ENCODE measurements at places on chromosomes 2 and 18.

GRCh38 chr2:239579524-239580198, 178.8 kb upstream of the HDAC4 start:
- DNase-seq: no peak

GRCh38 chr2:204180649-204181048, 244.1 kb downstream of the ICOS start:
- no peak for DNase-seq

GRCh38 chr2:85769983-85770362, 16.2 kb downstream of the ATOH8 start:
- DNase-seq: no peak

DNA sequence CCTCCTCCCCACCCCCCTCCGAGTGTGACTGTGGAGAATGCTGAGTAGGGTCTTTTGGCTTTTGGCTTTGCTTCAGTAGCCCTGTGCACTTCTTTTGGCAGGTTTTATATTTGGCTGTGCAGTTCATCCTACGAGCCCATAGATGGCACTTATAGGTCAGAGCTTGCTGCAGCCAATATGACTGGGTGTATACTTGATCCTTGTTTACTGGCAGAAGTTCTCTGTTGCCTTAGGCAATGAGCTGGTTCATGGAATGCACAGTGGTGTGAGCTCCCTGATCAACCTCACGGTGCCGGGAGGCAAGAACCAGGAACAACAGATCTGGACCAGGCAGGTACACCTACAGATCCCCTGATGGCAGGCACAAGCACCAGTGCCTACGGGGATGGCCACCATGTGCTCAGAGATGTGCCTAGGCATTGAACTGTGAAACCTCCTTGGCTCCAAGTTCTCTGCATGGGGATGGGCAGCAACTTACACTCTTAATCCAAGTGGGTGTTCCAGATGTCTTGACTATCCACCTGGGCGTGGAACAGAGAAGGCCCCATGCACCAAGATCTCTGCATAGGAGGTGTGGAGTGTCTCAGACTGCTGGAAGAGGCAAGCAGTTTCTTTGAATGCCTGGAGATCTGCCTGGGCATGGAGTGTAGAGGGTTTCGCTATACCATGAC, 190.4 kb downstream of the KIAA1328 start:
- DNase-seq: no peak

DNA sequence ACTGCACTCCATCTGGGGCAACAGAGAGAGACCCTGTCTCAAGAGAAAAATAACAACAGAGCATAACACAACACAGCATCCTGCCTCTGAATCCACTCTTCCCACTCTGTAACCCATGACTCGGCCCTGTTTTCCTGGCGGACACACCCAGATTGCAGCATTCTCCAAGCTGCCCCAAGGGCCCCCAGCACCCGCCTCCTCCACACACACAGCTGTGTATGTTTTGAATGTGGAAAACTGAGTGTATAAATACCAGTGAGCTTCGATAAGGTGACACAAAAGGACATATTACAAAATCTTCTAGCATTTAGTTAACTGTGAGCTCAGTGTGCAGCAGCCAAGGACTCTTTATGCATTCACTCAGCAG, 13.0 kb downstream of the IMPA2 start:
- no peak for DNase-seq

DNA sequence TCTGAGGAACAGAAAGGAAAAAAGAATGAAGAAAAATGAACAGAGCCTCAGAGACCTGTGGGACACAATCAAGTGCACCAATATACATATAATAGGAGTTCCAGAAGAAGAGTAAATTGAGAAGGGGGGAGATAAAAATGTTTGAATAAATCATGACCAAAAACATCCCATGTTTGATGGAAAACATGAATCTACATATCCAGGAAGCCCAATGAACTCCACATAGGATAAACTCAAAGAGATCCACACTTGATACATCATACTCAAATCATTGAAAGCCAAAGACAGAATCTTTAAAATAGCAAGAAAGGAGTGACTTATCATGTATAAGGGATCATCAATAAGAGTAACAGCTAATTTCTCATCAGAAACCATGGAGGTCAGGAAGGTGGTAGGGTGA, 80.0 kb downstream of the COA5 start:
- DNase-seq: no peak

DNA sequence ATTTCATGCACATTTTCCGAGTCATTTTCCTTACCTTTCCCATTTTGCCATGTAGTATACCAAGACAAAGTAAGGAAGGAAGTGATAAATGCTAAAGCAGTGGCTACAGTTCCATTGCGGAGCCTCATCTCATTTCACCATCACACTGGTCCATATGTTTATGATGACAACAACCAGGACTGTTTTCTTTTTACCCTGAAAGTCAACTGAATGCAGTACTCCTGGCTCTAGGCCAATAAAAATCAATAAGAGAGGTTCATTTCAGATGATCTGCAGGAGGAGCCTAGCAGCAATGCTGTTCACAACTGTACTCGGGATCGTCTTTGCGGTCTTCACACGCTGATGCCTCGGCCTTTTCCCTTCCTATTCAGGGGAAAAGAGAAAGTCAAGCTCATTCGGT, 4.7 kb downstream of the MGAT4A start:
- DNase-seq: no peak

- no peak for DNase-seq
These were observed 95.7 kb upstream of the DOCK10 start for GRCh38 chr2:225137971-225138370.

DNA sequence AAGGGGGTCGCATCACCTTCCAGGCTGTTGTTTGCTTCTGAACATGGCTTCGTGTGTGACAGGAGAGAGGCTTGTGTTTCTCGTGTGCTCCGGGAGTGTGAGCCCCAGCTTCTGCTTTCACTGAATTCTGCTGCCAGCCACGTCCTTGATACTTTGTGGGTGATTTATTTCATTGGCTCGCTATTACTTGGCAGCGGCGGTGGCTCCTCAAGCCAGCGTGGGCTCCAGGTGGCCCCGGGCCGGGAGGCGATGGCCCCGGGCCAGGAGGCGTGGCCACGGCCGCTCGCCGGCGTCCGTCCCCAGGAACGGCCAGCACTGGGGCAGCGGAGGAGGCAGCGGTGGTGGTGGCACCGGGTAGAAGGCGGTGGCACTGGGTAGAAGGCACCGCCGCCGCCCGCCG, 63.1 kb downstream of the NAPG start:
- DNase-seq: no peak

DNA sequence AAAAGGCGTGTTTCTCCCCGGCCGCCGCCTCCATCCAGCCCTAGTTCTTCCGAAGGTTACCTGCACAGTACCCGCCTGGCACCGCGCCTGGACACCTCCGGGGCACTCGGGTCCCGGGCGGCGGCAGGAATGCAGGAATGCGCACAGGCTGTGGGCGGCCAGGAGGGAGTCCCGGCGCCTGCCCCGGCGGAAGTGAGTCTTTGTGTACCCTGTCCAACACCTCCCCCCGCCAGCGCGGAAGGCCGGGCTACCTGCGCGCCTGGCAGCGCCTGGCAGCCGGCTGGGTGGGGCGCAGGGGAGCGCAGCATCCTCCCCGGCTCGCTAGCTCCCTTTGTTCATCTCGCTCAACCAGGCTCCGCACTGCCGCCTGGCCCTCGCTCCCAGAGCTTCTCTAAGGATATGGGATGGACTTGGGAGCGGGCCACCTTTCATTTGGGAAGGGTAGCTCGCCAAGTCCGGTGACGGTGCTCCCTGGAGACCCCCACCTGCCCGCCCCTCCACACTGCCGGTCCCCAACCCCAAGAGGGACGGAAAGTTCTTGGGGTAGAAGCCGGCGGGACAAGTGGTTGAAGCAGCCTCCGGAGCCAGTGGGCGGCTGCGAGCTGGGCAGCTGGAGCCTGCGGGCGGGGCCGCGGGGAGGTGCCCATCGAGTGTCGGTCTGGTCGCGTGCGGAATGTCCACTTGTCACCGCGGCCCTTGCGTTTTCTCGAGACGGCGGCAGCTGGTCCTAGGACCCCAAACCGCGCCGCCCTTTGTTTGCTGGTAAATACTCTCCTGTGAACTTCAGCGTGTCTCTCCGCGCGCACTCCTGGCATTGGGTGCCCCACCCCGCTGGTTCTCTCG, 1.2 kb upstream of the ST6GAL2 start:
- DNase-seq: peak; percentile 72

GRCh38 chr18:55195863-55196262, 236.6 kb upstream of the CCDC68 start:
- no peak for DNase-seq

GRCh38 chr2:104897515-104898184, 43.7 kb downstream of the POU3F3 start:
- DNase-seq: no peak

GRCh38 chr18:57648414-57648813, 26.8 kb upstream of the NARS1 start:
- DNase-seq: no peak

DNA sequence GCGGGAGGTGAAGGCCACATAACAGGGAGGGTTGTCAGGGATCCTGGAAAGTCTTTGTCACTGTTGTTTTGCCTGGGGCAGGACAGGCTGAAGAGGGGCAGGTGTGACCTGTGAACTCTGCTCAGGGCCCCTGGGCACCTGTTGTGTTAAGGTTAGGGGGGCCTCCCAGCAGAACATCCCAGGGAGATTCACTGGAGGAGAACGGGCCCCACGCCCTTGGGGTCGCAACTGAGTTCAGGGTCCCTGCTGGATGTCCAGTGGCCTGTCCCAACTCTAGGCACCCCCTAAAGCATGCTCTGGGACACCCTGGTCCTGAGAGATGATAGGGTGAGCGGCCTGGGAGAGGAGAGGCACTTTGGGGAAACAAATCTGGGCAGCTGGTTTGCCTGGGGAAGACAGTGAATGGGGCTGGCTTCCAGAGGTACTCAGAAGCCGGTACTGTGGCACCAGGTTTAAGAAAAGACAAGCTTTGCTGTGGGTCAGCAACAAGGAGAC, 22.9 kb downstream of the GPR35 start:
- no peak for DNase-seq

DNA sequence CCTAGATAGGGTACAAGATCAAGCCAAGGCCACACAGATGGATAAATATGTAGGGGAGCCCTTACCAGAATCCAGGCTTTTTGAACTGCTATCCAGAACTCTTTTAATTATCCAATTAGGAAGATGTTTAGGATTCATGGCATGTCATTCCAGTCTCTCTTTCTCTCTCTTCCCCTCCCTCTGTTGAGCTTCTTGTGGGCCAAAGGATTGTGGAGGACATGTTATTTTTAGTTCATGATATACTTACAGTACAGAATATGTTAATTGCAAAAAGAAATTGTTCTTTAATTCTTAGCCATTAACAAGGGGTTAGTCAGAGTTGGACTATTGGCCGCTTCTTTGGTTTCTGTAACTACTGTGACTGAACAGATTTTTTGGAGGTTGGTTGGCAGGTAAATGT, 113.0 kb downstream of the SETBP1 start:
- DNase-seq: no peak

DNA sequence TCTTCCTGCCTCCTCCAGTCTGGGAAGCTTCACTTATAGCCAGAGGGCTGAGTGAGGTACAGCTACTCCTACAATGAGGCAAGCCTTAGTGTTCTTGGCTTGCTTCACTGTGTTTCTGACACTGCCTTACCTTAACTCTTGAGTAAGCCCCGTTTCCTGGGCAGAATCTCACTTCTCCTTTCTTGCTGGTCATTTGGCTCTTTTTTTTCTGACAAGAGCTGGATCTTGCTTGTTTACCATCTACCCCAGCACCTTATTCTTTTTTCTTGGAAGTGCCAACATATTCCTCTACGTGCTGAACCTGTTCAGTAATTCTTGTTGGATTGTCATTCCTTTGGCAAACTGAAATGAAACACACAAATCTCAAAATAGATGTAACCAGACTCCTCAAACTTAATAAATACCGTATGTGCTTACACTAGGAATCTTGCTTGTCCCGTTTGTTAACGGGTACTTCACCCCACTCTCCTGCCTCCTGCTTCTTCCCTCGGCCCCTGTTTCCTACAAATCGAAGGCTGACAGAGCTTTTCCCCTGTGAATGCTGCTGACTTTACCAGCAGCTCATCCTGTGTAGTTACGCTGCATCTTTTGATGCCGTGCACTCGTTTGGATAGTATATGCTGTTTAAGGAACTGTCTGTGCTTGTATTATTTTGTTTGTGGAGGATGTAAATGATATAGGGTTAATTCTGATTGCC, 132.2 kb downstream of the FMNL2 start:
- no peak for DNase-seq

GRCh38 chr18:77366720-77367641, 117.3 kb downstream of the GALR1 start:
- DNase-seq: no peak

GRCh38 chr2:126704434-126705160, 48.6 kb downstream of the GYPC start:
- no peak for DNase-seq

GRCh38 chr2:120344976-120345581, 857 bp upstream of the INHBB start:
- no peak for DNase-seq
